Activated naive CD8-positive, alpha-beta T cell treated with anti-CD3 and anti-CD28 coated beads, Interleukin-2, amount 10 ng/mL, durations not matched to agents 7 days and 5 days (primary cell): ENCODE measurements at places on chromosomes 3 and 15.

DNA sequence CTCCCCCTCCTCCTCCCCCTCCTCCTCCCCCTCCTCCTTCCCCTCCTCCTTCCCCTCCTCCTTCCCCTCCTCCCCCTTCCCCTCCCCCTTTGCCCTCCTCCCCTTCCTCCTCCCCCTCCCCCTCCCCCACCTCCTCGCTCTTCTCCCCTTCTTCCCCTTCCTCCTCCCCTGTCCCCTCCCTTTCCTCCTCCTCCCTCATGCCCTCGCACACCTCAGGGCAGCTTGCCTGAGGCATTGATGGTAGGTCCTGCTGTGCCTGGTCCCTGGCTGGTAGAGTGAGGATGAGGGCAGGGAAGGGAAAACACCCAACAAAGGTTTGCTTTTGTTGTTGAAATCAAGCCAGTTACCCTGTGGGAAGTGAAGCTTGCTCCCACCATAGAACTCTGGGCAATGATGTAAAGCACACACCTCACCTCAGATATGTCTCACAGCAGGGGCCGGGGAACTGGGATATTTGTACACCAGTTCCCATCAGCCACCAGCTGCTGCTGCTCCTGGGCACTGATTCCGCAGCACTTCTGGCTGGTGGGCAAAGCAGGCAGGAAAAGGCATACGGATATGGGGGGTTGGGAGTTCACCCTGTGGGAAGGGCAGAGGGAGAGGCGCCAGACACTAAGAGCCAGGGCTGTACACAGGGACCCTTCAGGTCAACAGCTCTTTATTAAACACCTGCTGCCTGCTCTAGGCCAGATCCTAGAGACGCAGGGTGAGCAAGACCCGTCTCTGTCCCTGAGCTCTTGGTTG, 13.8 kb downstream of the ISG20 start:
- no peak for DNase-seq

- no peak for DNase-seq
Observed at GRCh38 chr3:113231827-113232253, 20.5 kb downstream of the BOC start.

GRCh38 chr3:134017490-134017889, 12.2 kb downstream of the SLCO2A1 start:
- no peak for DNase-seq

- DNase-seq, result no peak
Observed at GRCh38 chr3:30407651-30408050, 198.8 kb upstream of the TGFBR2 start.
